ENCODE measurements at places on chromosomes 1 and 21. TPM values are rescaled to one million over a fixed set of nuclear protein-coding genes. Genes with fewer than 3 reads are reported as not detected.

The CRB1 gene
- total RNA-seq = not detected

The PPM1J gene
- not detected for total RNA-seq

The WNT4 gene
- not detected for total RNA-seq

The UTS2 gene
- total RNA-seq = not detected

The ZNF697 gene
- not detected for total RNA-seq

The LMOD1 gene
- total RNA-seq = not detected

The RALGPS2 gene
- total RNA-seq = 151 TPM

The AADACL4 gene
- not detected for total RNA-seq

The DMBX1 gene
- not detected for total RNA-seq

The LRRC7 gene
- not detected for total RNA-seq

The OLFML3 gene
- total RNA-seq = 0.26 TPM

The NEK2 gene
- 25.9 TPM for total RNA-seq

The ETV3L gene
- total RNA-seq = not detected

The NEGR1 gene
- total RNA-seq = not detected

The CFAP45 gene
- not detected for total RNA-seq

The USH2A gene
- not detected for total RNA-seq

The FCRL5 gene
- total RNA-seq = 0.93 TPM

The PGBD5 gene
- total RNA-seq = not detected

The TSPAN2 gene
- not detected for total RNA-seq

The GOLT1A gene
- not detected for total RNA-seq

The CASQ1 gene
- not detected for total RNA-seq

The HFM1 gene
- total RNA-seq = not detected

The FMO2 gene
- not detected for total RNA-seq

The IFI44L gene
- 0.54 TPM for total RNA-seq

The TGFBR3 gene
- not detected for total RNA-seq

The TTC4 gene
- 17.4 TPM for total RNA-seq

The CGN gene
- 0.22 TPM for total RNA-seq

The AKNAD1 gene
- not detected for total RNA-seq

All from Karpas-422 (cell line).